A673 (cell line): ENCODE measurements at places on chromosomes 13 and 19. TPM values are rescaled to one million over a fixed set of nuclear protein-coding genes. Genes with fewer than 3 reads are reported as not detected.

Gene TNFSF13B
- total RNA-seq: 9.2 and 11.2 TPM in 2 replicates

Gene MYO1F
- total RNA-seq: 0.26 and 0.37 TPM in 2 replicates

Gene GJB2
- total RNA-seq: not detected in 2 replicates

Gene S1PR5
- total RNA-seq: 0.41 and 1.1 TPM in 2 replicates

Gene WTIP
- 3.4 and 4.7 TPM in 2 replicates for total RNA-seq

Gene PRX
- total RNA-seq: 2.5 and 3.9 TPM in 2 replicates

Gene ZNF526
- 17.4 and 21.3 TPM in 2 replicates for total RNA-seq

Gene POSTN
- 1.8 and 3.2 TPM in 2 replicates for total RNA-seq

Gene SLC25A41
- total RNA-seq: 0.39 and 0.44 TPM in 2 replicates

Gene USHBP1
- total RNA-seq: 0.61 TPM in 1 of 2 replicates, not detected in the other

Gene EBI3
- 1.5 and 2.0 TPM in 2 replicates for total RNA-seq

Gene C19orf12
- total RNA-seq: 26.8 and 28.6 TPM in 2 replicates

Gene TMPRSS9
- total RNA-seq: not detected in 2 replicates

Gene ATXN8OS
- total RNA-seq: not detected in 2 replicates

Gene IRF3
- 81.7 and 88.0 TPM in 2 replicates for total RNA-seq

Gene ATP4B
- not detected in 2 replicates for total RNA-seq

Gene CGB3
- not detected in 2 replicates for total RNA-seq

Gene KLK12
- not detected in 2 replicates for total RNA-seq

Gene NLRP7
- not detected in 2 replicates for total RNA-seq

Gene COG3
- 20.3 and 24.3 TPM in 2 replicates for total RNA-seq
